ENCODE measurements at places on chromosomes 16 and 17.

- no peak for DNase-seq
Measured at GRCh38 chr17:13263746-13264145, 245.9 kb upstream of the ELAC2 start.

DNA sequence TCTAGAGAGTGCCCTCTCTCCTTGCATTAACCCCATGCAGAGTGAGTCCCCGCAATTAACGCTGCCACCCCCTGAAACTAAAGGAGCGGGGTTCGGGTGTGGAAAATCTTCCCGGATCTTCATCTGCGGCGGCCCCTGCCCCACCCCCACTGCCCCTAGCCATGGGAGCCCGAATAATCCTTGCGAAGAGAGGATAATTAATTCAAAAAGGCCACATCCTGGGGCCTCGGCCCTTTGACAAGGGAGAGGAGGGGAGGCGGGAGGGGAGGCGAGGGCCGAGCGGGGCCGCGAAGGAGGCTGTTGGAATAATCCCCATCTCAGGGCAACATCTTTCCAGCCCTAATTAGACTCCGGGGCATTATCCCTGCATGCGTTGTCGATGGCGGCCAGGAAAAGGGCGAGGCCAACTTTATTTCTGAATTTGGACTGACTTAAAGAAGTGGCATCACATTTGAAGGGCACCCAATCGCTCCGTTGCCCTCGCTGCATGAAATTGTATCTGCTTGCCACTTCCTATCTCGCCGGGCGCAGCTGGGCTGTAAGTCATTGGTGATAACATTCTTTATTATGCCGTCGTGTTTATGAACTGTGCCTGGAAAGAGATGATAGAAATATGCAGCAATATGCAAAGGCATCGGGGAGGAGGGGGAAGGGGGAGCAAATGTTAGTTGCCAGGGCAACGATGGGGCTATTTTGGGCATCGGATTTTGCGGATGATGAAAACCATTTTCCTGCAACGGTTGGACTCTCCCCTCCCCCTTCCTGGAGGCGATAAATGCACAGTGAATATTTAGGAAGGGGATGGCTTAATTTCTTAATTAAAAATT is 387.1 kb upstream of the TNRC6C start:
- no peak for DNase-seq

DNA sequence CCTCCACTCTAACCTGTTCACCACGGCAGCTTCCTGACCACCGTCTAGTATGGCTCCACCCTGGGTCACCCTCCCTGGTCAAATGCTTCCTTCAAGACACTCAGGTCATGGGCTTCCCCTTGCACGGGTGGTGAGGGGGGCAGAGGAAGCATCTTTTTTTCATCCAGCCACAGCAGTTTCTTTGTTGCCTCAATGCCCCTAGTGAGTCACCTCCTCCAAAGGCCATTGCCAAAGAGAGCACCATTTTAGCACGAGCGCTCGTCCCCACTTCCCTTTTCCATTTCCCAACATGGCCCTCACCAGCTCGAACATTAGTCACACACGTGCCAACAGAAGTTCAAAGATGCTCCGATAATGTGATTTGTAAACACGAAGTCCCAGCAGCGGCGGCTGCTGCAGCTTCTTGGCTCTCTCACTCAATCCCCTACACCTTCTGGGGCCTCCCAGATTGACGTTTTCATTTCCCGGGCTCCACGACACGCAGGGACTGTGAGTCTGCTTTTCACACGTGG is 134.6 kb downstream of the GAS7 start:
- DNase-seq = no peak

DNA sequence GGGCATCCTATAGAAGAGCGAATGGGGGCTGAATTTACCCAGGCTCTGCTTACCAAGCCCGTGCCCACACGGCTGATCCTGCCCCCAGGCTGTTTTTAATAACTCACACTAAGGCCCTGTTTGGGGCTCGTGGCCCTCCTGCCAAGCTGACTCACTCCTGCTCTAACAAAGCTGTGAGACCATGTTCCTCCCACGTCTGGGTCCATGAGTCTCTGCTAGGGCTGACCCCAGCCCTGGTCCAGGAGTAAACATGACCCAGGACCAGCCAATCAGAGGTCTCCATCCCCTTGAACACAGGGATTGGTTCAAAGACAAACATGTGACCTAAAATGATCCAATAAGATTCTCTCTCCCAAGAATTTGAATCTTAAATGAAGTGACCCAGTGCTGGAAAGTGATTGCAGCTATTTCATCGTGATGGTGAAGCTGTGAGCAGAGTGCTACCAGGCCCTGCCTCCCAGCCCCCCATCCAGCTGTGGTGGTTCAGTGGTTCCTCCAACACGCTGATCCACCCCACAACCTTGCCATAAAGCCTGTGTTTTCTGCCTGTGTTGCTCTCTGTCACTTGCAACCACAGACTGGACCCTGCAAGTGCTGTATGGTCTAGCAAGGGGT is 57.2 kb downstream of the C16orf82 start:
- DNase-seq = no peak

DNA sequence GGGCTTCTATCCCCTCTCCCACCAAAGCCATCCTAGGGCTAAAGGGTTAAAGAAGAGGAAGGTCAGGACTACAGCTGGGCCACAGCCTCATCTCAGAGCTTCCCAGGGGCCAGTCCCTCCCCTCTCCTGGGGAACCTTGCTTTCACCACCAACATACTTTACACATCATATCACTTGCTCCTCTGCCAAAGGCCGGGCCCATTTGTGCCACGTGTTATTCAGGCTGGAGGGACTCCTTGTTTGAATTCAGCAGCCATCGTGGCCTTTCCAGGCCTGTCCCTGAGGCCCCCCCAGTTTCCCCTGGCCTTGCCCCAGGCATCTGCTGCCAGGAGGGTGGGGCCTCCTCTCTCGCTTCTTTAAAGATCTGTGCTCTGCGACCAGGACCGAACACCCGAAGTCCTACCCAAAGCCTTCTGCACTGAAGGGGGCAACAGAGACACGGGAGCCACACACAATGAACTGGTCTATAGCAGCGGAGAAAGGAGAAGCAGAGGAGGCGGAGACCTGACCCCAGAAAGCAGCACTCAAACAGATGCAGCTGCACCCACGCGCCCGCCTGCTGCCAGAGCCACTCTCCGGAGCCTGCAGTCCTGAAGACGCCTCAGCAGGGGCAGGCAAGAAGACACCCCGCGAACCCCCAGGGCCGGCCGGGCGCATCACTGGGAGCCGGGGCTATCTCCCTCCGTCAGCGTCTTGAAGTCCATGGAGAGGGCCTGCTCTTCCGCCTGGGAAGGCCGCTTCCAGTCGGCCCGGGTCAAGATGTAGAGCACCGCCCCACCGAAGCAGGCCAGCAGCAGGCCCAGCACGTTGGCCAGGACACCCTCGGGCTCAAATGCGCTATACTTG is 12.1 kb downstream of the CYB561 start:
- no peak for DNase-seq

DNA sequence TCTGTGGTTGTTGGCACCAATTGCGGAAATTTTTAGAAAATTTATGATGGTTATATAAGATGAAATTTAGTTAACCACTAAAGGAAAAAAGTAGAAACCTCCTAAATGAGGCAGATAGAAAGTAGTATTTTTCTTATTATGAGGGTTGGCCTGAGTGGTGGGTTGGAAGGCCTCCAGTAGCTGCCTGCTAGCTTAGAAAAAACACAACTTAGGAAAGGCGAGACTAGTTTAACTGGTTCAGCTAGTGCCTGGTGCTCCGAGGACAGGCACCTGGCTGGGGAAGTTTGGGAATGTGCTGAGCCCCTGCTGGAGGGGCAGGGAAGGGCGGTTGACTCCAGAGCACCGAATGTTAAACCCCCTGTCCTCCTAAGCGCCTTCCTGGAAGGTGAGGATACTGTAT is 19.9 kb downstream of the LDHD start:
- DNase-seq = no peak

DNA sequence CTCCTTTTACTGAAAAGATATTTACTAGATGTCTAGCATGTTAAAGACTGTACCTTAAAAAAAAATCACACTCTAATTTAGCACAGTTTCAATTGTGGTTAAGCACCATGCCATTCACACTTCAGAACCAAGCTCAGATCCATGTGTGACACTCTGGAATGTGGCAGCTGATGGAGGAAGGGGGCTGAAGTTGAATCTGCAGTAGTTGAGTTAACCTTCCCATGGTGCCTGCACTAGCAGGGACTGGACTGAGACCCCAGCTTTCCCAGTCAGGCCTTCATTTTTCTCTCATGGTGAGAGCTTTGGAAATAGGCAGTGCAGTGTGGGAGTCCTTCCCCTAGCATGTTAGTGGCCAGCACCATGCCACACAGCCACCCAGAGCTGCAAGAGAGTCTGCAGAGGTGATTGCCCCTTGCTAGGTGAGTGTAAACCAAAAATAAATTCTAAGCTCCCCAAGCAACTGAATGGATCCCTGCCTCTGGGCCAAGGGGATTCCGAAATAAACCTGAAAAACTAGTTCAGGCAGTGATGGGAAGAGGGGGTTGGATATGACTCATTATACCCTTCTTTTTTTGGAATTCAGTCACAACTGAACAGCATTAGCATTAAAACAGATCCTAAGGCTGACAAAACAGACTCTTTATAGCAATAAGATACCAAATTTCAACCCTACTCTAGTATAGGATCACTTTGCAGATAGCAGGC is 208.5 kb downstream of the WWOX start:
- DNase-seq = no peak

- no peak for DNase-seq
Measured at GRCh38 chr17:82497483-82498405, 21.8 kb upstream of the FOXK2 start.

GRCh38 chr17:70041061-70041460 is 34.0 kb upstream of the KCNJ16 start:
- DNase-seq = no peak

DNA sequence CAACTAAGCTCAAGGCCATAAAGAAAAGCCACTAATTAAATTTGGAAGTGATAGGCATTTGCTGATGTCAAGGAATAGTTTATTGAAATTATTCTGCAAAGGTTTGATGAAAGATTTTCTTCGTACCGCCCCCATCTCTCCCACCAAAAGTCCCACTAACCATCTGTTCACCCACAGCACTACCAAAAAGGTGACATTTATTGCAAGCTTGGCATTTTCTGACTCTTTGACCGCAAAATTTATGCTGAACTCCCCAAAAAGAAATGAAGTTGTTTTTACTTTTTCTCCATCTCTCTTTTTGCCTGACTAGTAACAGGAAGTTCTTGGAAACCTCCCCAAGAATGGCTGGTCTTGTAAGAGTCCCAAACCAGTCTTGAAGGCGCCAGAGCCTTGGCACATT is 384.9 kb upstream of the SOX9 start:
- no peak for DNase-seq

GRCh38 chr16:1075546-1075945 is 3.0 kb downstream of the SSTR5 start:
- no peak for DNase-seq

GRCh38 chr16:1305823-1306222 is 3.6 kb upstream of the UBE2I start:
- no peak for DNase-seq

Measured in NCI-H1436 treated with DMSO at 0.1 percent for 48 hours (cell line).